T1000 (cell line): ENCODE measurements at places on chromosomes 6 and 20.

- no peak for DNase-seq
Measured at GRCh38 chr6:107416145-107416544, 43.2 kb downstream of the PDSS2 start.

DNA sequence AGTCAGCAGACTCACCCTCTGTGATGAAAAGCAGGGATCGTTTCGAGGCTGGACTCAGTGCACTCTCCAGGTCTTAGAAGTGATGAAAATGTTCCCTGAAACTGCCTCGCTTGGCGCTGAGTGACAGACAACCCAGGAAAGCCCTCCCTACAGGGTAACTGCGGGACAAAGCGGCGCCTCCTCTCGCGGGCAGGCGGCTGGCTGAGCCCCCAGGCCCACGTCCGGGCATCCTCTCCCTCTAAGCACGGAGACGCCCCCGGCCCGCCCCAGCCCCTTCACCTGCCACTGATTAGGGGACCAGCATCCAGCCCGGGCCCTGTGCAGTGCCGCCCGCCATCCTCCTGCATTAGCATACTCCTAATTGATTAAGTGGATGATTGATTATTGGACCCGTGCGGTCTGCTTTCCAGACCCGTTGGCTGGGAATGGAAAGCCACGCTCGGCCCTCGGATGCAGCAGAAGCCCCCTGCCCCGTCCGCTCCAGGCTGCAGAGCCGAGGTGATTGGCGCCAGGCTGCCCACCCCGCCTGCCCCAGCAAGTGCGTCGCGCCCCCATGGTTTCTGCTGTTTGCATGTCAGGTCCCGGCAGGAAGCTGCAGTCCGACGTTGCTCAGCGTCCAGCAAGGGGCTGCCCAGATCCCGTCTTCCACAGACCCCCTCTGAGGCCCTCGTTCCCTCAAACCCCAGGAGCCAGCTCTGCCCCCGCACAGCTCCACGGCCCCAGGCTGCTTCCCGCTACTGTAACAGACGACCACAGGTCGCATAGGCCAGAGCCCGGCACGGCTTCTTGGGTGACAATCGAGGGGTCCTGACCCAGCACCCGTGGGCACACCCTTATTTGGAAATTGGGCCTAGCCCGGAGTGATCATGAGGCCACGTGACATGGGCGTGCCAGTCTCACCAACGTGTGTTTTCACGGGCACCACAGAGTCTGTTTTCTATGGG, 131.6 kb downstream of the DLL1 start:
- DNase-seq, result no peak

GRCh38 chr6:35391240-35391968, 49.0 kb downstream of the PPARD start:
- peak; percentile 29 for DNase-seq

DNA sequence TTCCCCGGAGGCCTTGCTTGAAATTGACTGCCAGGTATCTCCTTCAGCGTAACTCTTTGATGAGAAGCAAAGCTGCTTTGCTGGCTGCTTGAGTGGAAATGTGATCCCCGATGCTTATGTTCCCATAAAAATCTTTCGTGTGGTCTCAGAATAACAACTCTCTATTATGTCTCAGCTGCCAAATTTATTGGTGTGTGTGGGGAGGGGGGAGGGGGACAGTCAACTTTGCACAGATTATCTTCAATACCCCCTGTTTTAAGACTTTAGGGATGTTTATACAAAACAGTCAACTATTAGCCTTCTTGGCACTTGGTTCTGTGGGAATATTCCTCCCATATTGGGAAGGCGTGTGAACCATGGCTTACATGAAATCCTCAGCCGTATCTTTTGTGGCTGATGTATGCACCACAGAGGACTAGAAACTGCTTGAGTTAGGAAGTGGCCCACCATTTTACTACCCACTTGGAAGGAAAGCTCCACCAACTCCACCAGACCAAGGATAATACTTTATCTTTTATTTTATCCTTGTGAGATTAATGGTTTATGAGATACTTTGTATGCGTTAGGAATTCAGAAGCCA, 101.5 kb upstream of the SLC24A3 start:
- no peak for DNase-seq

- DNase-seq, result no peak
Measured at GRCh38 chr20:61949714-61950640, 115.7 kb downstream of the TAF4 start.

DNA sequence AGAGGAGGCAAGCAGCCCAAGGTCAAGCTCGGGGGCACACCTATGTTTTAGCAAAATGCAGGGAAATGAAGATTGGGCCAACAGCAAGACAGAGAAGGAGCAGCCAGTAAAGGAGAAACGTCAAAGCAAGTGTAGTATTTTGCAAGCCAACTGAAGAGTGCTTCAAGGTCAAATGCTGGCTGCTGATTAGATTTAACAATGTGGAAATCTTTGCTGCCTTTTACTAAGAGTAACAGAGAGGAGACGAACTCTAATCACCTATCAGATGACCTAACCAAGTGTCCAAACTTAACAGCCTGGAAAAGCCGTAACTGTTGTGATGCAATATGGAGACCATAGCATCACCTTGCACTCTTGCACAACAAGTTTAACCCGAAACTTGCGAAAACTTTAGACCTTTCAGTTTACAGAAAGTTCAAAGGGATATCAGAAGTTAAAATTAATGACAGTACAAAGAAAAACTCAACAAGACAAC, 30.4 kb downstream of the AKIRIN2 start:
- no peak for DNase-seq

DNA sequence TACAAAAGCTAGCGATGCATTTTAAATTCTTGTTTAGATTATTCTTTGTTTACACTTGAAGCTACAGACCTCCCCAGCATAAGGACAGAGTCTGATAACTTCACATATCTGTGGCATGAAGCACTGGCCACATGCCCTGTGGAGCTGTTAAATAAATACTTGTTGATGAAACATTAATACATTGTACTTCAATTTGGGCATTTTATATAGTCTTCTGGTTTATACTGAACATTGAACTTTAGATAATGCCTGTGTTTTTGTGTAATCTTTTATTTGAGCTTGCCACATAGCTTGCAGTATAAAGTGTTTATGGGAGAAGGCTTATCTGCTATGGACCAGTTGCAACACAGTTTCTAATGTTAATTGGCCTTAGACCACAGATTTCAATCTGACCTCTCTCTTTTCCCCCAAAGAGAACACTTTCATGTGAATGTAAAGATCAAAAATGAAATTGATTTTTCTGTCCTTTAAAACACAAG, 48.2 kb downstream of the FRK start:
- DNase-seq, result no peak

GRCh38 chr6:548091-548490, 108.8 kb downstream of the HUS1B start:
- no peak for DNase-seq

GRCh38 chr20:62406635-62407176, 379 bp downstream of the CABLES2 start:
- no peak for DNase-seq

- DNase-seq, result no peak
Measured at GRCh38 chr6:90413867-90414266, 117.2 kb upstream of the BACH2 start.

- DNase-seq, result no peak
Measured at GRCh38 chr6:42618686-42619085, 54.9 kb downstream of the UBR2 start.

DNA sequence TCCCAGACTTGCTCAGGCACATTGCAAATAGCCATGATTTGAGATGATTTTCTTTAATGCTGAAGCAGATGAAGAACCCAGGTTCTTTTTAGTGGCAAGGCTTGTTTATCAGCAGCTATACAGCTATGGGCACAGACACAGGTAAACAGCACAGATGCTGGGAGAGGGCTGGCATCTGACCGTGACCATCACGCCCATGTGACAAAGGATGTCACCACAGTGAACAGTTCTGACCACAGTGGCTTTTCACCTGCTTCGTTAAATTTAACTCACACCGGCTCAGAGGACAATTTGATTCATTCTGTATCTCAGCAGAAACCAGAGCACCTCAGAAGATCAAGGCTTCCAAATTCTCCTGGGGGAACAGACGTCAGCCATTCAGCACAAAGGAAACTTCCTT, 142.6 kb downstream of the CDH26 start:
- DNase-seq, result no peak

- DNase-seq, result no peak
Measured at GRCh38 chr20:9635750-9636149, 121.4 kb downstream of the LAMP5 start.
